NCI-H524 treated with DMSO at 0.1 percent for 48 hours (cell line): ENCODE measurements at places on chromosomes 3 and 15.

DNA sequence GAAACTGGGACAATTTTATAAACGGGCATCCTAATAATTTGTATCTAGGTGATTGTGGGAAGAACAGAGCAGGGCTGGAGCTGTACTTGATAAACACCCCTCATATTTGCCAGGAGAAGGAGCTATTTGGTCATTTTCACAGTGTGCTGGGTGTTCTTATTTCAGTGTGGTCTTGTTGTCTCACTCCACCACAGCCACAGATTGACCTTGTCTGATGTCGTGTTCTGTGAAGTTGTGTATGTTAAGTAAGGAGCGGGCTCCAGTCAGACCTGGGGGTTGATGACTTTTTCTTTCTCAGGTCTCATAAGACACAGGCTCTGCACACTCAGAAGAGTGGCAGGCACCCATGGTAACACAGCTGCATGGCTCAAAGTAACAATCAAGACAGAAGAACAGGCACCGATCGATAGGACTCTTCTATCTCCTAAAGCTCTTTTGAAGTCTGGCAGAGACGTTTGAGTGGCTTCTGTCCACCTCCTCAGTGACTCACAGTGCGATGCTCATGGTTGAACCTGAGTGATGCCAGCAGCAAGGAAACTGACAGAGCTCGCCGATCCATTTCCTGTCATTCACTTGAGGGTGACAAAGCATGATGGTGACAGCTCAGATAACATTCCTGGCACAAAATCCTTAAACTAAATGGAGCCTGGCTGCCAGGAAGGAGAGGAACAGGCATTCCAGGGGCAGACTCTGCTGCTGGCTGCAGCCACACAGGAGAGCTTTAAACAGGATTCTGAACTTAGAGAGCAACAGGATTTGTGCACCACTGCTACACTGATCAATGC is 20.8 kb downstream of the DPH3 start:
- DNase-seq = no peak

- no peak for DNase-seq
These were observed 40.3 kb upstream of the PTPRG start for GRCh38 chr3:61520966-61521628.

GRCh38 chr15:99522288-99522687 is 43.5 kb upstream of the MEF2A start:
- no peak for DNase-seq

- no peak for DNase-seq
These were observed 344.0 kb upstream of the PROK2 start for GRCh38 chr3:72128921-72129320.

DNA sequence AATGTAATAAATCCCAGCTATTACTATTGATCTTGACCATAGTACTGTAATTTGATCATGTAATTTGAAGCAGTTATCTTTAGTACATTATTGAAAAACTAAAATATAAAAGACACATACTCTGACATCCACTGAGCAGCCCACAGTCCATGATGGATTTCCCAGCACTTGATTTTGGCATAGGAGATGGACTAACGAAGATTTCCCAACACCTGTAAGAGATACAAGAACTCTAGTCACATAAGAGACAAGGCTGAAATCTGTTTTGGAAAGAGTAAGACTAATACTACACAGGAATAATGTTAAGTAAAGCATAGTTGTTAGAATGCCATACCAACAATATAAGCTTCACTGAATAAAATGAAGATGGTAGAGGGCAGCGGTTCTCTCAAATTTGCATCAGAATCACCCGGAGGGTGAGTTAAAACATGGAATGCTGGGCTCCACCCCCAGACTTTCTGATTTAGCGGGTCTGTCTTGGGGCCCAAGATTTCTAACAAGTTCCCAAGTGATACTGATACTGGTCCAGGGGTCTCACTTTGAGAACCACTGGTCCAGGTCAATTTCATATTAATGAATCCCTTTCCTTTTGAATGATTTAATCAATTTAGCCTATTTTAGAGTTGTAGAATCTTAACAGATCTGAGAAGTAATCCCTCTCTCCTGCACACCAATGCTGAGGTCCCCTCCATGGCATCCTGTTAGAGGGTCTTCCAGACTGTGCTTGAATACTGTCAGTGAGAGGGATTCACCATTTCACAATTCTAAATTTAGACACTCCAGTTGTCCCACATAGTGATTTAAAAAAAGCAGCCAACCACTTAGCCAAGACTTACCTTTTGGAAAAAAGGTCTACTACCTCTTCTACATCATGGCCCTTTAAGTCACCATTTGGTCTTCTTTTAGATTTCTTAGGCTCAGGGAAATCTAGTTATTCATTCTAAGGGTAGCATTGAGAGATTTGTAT is 11.5 kb downstream of the RABL3 start:
- no peak for DNase-seq

DNA sequence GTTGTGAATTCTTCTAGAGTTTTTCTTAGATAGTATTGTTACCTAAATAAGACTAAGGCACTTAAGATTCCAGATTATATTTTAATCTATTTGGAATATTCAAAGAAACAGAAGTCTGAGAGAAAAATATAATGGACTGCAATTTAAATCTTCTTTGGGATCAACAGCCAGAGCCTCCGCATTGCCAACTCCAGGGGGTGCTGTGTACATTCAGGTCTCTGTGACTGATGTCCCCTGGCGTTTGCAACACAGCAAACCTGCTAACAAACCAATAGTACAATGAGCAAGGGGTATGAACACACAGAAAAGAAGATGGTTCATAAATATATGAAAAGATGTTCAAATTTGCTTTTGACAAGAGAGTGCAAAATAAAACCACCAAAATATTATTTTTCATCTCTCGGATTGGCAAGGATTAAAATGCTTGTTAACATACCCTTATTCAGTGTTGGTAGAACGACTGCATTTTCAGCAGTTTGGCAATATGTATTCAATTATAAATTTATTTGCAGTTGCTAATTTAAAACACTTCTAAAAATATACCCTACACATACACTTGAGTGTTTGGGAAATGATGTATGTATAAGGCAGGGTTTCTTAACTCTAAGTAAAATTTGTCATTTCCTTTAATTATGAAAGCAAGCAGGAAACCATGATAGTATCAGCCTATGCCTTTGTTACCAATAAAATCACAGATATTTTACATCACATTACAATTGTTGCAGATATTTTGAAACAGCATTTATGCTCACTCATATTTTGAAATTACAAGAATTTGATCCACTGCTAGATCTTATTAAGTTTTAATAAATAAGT is 16.1 kb upstream of the TM4SF1 start:
- no peak for DNase-seq

- no peak for DNase-seq
These were observed 29.6 kb downstream of the SLCO2A1 start for GRCh38 chr3:133999891-134000685.

- no peak for DNase-seq
These were observed 1.0 kb downstream of the ZNF589 start for GRCh38 chr3:48241796-48242455.

DNA sequence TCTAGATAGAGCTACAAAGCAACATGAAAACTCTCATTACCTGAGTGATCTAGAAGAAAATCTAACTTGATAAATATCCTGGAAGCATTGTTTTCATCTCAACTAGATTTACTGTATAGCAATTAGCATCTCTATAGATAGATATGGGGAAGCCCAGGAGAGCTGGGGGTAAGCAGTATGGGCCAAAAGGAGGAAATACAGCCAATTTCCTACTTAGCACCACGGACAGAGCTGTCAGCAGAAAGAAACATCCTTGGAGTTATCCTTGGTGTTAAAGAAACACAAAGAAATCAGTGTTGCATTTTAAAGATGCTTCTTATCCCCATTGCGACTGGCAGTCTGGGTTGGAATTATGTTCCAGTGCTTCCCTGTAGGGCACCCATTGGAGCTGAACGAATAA is 126.2 kb downstream of the TIGIT start:
- no peak for DNase-seq

GRCh38 chr3:132347811-132348210 is 30.6 kb downstream of the ACP3 start:
- DNase-seq = no peak

- no peak for DNase-seq
These were observed 574.6 kb downstream of the VGLL3 start for GRCh38 chr3:86416334-86416733.

DNA sequence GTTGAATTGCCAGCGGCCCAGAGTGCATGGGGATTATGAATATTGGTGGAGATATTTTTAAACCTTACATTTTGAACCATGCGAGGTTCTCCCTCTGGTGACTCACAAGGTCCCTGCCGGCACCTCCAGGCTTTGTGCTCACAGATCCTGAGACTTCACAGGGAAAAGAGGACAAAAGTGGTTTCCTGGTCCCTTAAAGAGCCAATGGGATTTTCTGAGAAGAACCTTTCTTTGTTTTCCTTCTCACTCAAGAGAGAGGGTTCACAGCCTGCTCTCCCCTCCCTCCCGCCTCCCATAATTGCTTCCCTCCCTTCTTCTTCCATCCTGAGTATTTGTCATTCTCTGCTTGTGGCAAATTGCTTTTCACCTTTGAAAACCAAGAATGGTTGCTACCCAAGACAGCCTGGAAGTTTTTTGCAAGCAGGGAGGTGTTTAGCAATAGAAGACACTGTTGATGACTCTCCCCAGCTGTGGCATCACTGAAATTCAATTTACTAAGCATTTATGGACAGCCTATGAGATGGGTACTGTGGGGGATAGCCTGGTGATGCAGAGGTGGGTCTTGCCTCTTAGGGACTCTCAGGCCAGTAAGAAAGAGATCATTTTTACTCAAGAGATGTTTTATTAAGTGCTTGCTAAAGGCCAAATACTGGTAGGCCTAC is 76.6 kb downstream of the CPN2 start:
- DNase-seq = no peak

- no peak for DNase-seq
These were observed 33.1 kb downstream of the FLNB start for GRCh38 chr3:58041182-58041825.

- no peak for DNase-seq
These were observed 492.6 kb downstream of the TUSC7 start for GRCh38 chr3:117201901-117202774.

DNA sequence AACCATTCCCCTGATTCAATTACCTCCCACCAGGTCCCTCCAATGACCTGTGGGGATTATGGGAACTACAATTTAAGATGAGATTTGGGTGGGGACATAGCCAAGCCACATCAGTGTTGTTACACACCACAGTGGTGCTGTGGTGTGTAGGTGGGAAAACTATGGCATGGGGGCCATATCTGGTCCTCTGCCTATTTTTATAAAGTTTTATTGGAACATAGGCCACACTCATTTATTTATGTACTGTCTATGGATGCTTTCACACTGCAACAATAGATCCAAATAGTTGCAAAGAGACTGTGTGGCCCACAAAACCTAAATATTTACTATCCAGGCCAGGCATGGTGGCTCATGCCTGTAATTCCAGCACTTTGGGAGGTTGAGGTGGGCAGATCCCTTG is 46.4 kb downstream of the FLNB start:
- no peak for DNase-seq

DNA sequence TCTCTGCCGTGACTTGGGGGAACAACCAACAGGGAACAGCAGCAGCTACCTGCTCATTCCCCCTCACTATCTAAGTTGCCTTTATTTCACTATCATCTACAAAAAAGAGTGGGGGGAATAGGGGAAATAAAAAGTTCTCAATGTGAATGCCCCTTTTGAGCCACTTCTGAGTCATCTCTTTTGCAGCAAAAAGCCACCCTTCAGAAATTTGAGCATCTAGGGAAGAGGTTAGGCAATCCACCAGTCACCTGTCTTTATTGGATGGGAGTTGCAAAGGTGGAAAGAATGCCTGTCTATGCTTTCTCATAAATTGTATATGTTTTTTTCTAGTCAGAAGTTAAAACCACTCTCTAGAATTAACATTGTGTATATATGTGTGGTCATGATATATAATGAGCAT is 41.1 kb downstream of the GPD1L start:
- no peak for DNase-seq

- no peak for DNase-seq
These were observed at the start of gene WNT7A for GRCh38 chr3:13879946-13880810. TSS of gene WNT7A (minus strand) at chr3:13880071. CDS start at chr3:13879816, 255 bp downstream.

GRCh38 chr3:155435821-155436220 is 142.3 kb upstream of the STRIT1 start:
- DNase-seq = no peak

DNA sequence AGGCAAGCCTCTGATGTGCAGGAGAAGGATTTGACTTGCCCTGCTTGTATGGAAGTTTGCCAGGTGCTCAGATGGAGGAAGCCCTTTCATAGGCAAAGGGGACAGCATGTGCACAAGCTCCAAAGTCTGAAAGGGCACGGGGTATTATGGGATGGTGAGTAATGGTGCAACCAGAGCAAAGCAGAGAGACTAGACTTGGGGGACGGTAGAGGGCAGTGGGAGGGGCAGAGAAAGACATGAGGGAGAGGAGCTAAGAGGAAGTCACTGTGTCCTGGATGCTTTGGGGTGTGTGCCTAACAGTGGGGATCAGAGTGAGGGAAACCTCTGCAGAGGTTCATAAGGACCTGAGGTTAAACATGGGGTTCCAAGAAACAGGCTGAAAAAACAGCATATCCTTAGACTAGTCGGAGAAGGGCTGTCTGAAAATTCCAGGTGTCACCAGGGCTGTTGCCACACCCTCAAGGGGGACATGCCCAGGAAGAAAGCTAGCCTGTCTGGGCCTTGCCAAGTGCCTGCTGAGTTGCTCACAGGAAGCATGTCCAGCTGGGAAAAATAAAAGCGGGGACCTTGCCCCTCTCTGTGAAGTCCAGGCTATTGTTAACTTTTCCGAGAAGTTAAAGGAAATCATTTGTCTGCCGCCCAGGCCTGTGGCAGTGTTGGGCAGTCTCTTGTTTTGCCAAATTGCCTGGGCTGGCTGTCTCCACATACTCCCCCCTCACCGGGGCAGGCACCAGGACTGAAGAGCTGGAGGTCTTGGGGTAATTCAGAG is 47.1 kb downstream of the HRH1 start:
- no peak for DNase-seq

- DNase-seq = no peak
These were observed 264.0 kb upstream of the SLITRK3 start for GRCh38 chr3:165459924-165460835.

- DNase-seq = no peak
These were observed 969.6 kb upstream of the ALCAM start for GRCh38 chr3:104396974-104397669.

- DNase-seq = no peak
These were observed 16.7 kb downstream of the MEGF11 start for GRCh38 chr15:66236806-66237375.

GRCh38 chr3:196995646-196996355 is 27.2 kb upstream of the PIGZ start:
- DNase-seq = peak; percentile 88

DNA sequence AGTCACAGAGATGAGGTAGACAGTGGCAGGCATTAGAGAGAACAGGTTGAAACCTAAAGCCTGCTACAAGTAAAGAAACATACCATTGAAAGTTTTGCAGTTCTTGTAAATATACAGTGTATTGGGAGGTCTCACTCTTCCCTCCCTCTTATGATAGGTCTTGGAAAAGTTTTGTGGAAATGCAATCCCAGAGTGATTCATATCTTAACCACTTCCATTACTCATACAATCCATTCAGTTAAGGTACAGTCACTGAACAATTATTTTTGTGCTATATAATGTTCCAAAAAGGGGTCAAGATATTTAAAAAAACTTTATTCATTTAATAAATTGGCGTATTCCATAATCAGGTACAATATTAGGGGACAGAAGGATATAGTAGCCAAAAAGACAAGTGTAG is 737.7 kb upstream of the ALCAM start:
- no peak for DNase-seq

GRCh38 chr3:8555725-8556472 is 54.3 kb downstream of the LMCD1 start:
- peak; percentile 64 for DNase-seq

GRCh38 chr3:40741729-40742128 is 217.0 kb downstream of the ZNF621 start:
- DNase-seq = peak; percentile 47
